Activated CD4-positive, alpha-beta T cell treated with anti-CD3 and anti-CD28 coated beads, Interleukin-2, amount 50 U/mL, for 4 hours (primary cell): ENCODE measurements at places on chromosomes 7 and 10.

DNA sequence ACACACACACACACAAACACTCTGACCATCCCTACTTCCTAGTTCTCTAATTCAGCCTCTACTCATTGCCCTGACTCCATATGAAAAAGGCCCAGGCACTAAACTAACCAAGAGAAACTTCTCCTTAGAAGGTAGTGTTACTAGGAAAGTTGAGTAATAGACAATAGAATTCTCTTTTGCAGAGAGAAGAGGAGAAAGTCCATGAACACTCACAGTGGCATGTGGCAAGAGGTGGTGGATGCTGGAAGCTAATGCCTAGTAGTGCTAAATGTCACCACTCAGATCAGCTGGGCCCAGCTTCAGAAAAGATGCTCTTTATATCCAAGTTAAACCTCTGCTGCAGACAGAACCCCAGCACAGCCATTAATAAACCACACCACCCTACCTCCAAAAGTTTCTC is 58.2 kb downstream of the SORBS1 start:
- no peak for DNase-seq

GRCh38 chr10:79601939-79602338 is 8.8 kb upstream of the SFTPA1 start:
- DNase-seq, result no peak

GRCh38 chr7:50210706-50211115 is 93.8 kb upstream of the IKZF1 start:
- no peak for DNase-seq

- no peak for DNase-seq
Observed at GRCh38 chr10:58967551-58968388, 208.7 kb upstream of the PHYHIPL start.

DNA sequence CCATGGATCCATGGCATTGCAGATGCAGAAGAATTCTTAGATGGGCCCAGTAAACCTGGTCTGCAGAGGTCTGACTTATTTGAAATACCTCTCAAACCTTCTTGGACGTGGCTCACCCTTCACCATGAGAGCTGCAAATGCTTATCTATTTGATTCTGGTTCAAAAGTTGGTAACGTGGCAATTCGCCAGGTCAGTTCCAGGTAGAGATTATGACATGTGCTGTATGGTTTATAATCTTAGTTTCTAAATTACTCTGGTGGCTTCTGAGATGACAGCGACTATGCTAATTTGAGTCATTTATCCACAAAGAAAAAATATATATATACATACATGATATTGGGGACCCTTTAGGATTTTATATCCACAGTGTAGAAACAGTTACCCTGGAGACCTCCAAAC is 68.8 kb downstream of the NRP1 start:
- DNase-seq, result no peak

GRCh38 chr10:31582365-31583052 is 263.5 kb downstream of the ZEB1 start:
- DNase-seq, result no peak

GRCh38 chr10:12971001-12971788 is 30.3 kb downstream of the CCDC3 start:
- DNase-seq, result no peak

GRCh38 chr7:44320794-44321371 is 4.5 kb downstream of the CAMK2B start:
- DNase-seq, result no peak

- no peak for DNase-seq
Observed at GRCh38 chr10:121292321-121292720, 305.9 kb downstream of the FGFR2 start.

GRCh38 chr10:113047151-113047550 is 97.1 kb downstream of the TCF7L2 start:
- DNase-seq, result no peak

GRCh38 chr10:126057494-126057893 is 161.1 kb downstream of the FANK1 start:
- DNase-seq, result no peak

DNA sequence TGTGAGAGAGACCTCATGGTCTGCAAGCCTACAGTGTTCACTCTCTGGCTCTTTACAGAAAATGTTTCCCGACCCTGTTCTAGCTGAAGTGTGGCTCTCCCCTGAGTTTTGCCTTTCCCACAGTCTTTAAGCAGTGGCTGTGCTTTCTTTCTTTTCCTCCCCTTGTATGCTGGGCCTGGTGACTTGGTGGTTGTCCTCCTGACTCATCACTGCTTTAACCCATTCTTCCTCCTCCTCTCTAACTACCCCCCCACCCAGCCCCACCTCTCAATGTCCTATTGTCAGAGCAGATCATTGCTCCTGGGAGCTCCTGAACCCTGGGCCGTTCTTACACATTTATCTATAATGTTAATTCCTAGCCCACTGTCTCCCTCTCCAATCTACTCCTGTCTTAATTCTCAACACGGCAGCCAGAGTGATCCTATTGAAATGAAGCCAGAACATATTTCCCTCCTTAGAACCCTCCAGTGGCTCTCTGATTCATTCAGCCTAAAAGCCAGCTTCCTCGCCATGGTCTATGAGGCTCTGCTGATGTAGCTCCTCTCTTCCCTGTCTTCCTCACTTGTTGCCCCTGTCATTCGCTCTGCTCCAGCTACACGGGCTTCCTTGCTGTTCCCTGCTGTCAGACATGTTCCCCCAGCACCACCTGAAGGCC is 55.0 kb downstream of the DENND11 start:
- no peak for DNase-seq

GRCh38 chr7:33946094-33946699 is 40.9 kb downstream of the BMPER start:
- DNase-seq, result no peak
